ENCODE measurements at places on chromosomes 12 and 14.

GRCh38 chr12:40331886-40332285 is 107.1 kb downstream of the LRRK2 start:
- DNase-seq = no peak

- DNase-seq = no peak
These were observed 21.3 kb downstream of the SPX start for GRCh38 chr12:21547437-21547836.

- no peak for DNase-seq
These were observed 303.1 kb downstream of the VRK1 start for GRCh38 chr14:97100306-97100705.

- DNase-seq = peak; percentile 56
These were observed at the start of gene SERPINA5 for GRCh38 chr14:94581127-94581999. SERPINA5 (plus strand) TSS chr14:94581426; CDS start chr14:94587363, 5,937 bp downstream.

DNA sequence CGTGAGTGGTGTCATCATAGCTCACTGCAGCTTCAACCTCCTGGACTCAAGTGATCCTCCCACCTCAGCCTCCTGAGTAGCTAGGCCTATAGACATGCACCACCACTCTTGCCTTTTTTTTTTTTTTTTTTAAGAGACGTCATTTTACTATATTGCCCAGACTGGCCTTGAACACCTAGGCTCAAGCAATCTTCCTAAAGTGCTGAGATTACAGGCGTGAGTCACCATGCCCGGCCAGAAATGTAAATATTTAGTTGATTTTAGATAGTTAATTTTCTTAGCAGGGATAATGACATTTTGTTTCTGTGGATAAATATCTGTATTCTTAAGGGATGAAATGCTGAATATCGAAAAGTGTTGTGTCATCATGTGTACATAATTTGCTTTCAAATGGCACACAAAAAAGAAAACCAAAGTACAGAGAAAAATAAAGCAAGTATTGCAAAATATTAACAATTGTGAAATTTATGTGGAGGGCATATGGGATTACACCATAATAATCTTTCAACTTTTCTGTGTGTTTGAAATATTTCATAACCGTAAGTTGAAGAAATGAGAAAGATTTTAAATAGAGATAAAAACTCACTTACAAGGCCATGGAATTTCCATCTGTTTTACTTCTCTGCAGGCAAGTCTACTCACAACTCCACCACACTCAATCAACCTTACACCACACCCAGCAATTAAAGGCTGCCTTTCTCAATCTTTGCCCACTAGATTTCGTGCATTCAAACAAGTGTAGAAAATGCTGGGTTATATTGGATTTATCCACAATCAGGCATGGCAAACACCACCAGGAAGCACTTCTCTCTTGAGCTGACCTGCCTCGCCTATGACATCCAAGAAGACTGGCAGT is 93.7 kb downstream of the SPTSSA start:
- no peak for DNase-seq

DNA sequence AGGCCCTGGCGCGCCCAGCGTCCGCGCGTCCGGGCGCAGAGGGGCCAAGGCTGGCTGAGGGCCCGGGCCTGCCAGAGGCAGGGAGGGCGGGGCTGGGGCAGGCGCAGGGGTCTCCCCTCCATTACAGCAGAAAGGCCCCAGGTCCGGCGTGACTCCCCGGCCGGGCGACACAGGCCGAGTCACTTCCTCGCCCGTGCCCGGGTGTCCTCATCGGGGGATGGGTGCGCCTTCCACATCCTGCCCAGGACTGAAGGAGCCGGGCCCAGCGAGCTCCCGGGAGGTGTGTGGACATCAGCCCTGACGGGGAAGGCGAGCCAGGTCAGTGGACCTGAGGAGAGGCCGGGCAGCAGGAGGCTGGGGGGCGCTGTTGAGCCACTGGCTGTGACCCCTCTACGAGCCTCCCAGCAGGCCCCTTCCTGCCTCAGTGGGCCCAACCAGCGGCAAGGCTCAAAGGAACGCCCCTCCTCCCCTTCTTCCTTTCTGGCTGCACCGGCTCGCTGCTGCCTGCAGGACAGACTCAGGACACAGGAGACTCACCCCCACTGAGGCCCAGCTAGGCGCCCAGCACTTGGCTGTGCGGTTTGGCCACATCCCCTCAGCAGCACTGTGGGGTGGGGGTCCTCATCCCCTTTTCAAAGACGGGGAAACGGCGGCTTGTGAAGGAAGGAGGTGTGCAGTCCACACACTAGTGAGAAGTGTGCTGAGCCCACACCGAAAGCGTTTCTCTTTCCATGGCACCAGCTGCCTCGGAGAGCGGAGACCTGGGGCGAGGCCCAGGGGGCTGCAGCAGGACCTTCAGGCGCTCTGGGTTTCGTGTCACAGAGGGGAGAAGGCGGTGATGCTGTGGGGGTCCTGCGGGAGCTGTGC is 606 bp downstream of the TNFAIP2 start:
- DNase-seq = peak; percentile 59

- DNase-seq = no peak
These were observed 225.1 kb downstream of the DIO2 start for GRCh38 chr14:79986251-79986650.

DNA sequence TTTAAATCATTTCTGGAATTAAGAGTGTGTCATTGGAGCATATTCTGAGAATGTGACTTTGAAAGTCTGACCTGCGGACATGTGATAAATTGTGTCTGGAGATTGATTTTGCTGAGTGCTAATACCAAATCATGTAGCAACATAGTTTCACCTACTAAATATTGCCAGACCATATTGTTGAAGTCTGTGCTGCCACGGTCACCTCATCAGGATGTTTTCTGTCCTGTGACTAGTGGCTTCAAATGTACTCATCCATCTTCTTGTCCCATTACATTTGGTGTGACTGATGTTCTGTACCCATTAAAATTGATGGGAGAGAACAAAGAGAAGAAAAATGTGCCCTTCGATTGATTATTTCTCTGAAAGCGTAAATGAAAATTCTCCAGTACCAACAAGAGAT is 265.3 kb downstream of the PDZRN4 start:
- DNase-seq = no peak

DNA sequence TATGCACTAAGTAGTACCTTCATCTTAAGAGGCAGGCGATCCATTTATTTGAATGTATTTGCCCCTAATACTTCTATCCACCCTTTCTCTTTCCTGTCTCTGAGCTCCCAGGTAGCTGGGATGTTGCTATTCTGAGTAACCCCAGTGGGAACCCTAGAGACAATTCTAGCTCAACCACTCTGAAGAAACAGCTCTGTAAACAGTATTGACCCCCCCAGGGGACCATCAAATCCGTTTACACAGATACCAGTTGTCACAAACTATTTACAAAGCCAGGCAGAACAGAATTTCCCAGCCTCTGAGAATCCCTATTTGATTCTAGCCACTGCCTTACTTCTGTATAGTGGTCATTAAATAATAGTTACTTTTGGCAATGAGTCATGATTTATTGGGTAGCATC is 64.9 kb downstream of the MIPOL1 start:
- DNase-seq = no peak

- DNase-seq = peak; percentile 100
These were observed at the start of gene HSP90B1 for GRCh38 chr12:103930034-103930786. HSP90B1 (plus strand) TSS chr12:103930410; CDS start chr12:103930516, 106 bp downstream.

DNA sequence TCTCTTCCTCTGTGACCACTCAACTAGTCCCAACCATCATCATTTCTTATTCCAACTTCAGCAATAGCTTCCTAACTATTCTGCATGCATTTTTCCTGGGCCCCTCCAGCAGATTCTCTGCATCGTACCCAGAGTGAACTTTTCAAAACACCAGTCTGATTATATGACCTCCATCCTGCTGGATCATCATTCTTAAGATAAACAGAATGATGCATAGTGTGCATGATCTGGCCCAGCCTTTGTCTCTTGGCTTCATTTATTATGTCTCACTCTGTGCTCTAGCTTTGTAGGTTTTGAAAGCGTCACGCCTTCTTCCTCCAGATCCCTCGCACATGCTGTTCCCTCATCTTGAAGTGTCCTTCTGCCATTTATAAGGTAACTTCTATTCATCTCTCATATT is 46.3 kb upstream of the SLC38A4 start:
- DNase-seq = no peak

- DNase-seq = peak; percentile 84
These were observed 74.3 kb downstream of the RFLNA start for GRCh38 chr12:124369055-124369826.

- DNase-seq = no peak
These were observed 4.2 kb upstream of the ASPG start for GRCh38 chr14:104081261-104081835.

- DNase-seq = no peak
These were observed 115.4 kb upstream of the PRICKLE1 start for GRCh38 chr12:42704810-42705401.

GRCh38 chr14:68794851-68795596 is 2.2 kb upstream of the ZFP36L1 start:
- peak; percentile 84 for DNase-seq

GRCh38 chr12:97597031-97597751 is 134.6 kb downstream of the RMST start:
- DNase-seq = no peak

DNA sequence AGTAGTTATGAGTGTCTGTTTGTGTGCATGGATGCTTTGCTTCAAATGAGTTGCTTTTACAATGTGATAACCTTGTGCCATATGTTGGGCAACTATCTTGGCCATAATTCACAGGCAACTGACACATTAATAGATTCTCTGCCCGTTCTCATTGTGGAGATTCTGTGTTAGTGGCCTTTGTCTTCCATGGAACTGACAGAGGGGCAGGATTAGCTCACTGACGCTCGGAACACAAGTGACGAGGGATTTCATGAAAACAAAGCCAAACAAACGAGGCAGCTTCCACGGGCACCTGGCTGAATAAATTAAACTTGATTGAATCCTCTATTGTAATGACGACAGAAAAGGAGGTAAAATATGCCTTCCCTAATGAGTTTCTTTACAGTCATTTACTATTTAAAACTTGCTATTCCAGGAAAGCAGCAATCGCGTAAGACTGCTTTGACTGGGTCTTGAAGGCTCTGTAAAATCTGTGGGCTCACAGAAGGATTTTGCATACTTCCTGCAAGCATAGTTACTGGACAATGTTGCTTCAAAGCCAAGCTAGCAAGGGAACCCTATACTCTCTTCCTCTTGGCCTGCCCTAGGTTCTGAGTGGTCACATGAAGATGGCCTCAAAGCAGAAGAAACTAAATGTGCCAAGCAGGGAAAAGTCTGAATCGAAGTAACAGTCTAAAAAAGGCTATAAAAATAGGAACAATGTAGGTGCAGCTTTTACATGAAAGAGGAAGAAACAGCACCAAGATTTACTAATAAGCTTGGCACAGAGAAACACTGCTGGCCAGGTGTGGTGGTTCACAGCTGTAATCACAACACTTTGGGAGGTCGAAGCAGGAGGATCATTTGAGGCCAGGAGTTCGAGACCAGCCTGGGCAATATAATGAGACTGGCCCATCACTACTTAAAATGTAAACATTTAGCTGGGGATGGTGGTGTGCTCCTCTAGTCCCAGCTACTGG is 28.1 kb upstream of the SINHCAF start:
- DNase-seq = no peak

GRCh38 chr14:95480109-95480886 is 36.2 kb downstream of the SYNE3 start:
- no peak for DNase-seq

DNA sequence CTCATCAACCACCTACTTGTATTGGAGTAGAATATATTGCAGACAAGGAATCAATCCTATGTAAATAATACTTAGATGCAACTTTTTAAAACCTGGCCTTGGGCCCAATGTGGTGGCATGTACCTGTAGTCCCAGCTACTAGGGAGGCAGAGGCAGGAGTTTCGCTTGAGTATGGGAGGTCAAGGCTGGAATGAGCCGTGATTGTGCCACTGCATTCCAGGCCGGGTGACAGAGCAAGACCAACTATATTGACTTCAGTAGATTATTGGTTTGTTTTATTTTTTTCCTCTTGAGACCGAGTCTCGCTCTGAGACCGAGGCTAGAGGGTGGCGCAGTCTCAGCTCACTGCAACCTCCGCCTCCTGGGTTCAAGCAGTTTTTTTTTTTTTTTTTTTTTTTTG is 3.6 kb downstream of the LARP4 start:
- no peak for DNase-seq

GRCh38 chr14:57866199-57866705 is 360 bp upstream of the SLC35F4 start:
- DNase-seq = no peak

- no peak for DNase-seq
These were observed 6.6 kb upstream of the CYP46A1 start for GRCh38 chr14:99677231-99678140.

DNA sequence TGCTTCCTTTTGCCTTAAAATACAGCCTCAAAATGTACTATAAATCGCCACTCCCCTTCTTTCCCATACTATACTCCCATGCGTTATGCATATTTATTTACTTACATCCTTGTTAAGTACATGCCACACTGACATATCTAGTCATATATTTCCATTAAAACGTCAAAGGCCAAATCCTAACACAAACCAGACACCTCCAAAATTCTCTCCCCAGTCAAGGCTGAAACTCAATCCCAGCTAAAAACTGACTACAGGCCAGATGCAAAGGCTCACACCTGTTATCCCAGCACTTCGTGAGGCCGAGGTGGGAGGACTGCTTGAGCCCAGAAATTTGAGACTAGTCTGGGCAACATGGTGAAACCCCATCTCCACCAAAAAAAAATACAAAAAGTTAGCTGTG is 5.7 kb upstream of the CAND1 start:
- DNase-seq = no peak

GRCh38 chr12:13534242-13534641 is 337.7 kb downstream of the EMP1 start:
- no peak for DNase-seq

- DNase-seq = no peak
These were observed 47.3 kb downstream of the PRKAB1 start for GRCh38 chr12:119715268-119715620.
